ENCODE measurements at places on chromosomes 12 and 14. TPM values are rescaled to one million over a fixed set of nuclear protein-coding genes. Genes with fewer than 3 reads are reported as not detected.

Gene KLRF1
- not detected for polyA plus RNA-seq

Gene SLC2A3
- 7.8 TPM for polyA plus RNA-seq

Gene ZDHHC22
- polyA plus RNA-seq = 0.16 TPM

Gene KCNC2
- polyA plus RNA-seq = not detected

Gene IRAK3
- 0.16 TPM for polyA plus RNA-seq

Gene IL22
- polyA plus RNA-seq = not detected

Gene PLCZ1
- not detected for polyA plus RNA-seq

DNA sequence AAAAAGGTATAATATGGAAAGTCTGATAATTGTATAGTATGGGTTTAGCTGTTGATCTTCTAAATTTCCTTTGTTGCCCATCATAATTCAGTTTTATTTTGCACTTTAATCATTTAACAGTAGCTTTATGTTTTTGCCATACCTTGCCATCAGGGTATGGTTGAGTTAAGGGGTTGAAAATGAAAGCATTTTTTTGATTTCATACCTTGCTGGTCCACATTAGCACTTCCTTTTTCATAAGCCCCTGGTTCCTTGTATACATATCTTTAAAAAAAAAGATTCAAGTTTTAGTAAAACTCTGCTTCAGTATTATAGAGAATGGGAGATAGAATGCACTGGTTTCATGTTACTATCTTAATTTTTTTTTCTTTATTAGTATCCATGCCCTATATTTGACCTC lies 71.1 kb downstream of the MIPOL1 start:
- no peak for DNase-seq

DNA sequence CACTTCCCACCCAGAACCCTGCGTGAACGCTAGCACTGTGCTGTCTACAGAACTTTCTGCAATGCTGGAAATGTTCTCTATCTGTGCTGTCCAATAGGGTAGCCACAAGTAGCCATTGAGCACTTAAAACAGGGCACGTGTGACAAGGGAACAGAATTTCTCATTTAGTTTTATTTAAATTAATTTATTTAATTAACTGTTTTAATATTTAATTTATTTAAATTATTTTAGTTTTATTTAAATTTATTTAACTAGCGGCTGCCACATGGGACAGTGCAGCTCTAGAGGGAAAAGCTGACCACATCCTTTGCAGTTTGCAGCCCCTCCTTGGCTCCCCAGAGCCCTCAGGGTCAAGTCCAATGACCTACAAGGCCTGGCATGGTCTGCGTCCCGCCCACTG lies 35.0 kb upstream of the CORO1C start:
- no peak for DNase-seq

DNA sequence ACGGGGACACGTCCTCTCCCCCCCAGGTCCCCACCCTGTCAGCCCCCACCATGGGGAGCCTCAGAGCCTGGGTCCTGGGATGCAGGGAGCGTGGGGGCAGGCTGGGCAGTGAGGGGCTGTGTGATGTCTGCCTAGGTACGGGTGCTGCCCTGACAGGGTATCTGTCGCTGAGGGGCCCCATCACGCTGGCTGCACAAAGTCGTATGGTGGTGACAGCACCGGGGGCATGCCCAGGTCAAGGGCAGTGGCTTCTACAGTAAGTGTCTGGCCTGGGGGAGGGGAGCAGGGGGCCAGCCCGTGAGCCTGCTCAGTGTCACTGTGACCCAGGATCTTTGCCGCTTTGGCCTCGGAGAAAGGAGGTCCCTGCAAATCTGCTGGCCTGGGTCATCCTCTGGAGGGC lies 23.3 kb downstream of the PAPLN start:
- no peak for DNase-seq

DNA sequence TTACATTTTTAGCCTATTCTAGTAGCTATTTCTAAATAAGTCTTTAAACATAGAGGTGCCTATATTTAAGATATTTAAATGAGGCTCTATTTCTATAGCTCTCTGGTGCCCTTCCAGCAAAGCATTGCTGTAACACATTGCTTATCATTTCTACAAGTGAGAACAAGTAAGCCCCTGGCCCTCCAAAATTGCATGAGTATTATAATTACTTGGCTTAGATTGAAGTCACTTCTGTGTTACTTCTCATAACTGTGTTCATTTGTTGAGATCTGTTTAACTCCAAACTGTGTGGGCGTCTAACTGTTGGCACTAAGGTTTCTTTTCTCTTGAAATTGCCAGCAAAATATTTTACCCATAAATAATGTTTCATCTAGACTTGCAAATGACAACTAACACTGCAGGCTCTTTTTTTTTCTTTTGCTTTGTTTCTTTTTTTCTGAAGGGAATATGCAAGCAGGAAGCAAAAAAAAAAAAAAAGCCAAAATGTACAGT lies 66.5 kb downstream of the DAD1 start:
- no peak for DNase-seq

- DNase-seq = no peak
These were observed 7.3 kb upstream of the TNFAIP2 start for GRCh38 chr14:103115845-103116572.
